ENCODE measurements at places on chromosomes 2 and 18. TPM values are rescaled to one million over a fixed set of nuclear protein-coding genes. Genes with fewer than 3 reads are reported as not detected.

Gene FASTKD1
- total RNA-seq: 4.6 TPM

Gene PMAIP1
- total RNA-seq: 1.5 TPM

Gene FEV
- total RNA-seq: not detected

Gene OR6B2
- total RNA-seq: not detected

Gene CIAO1
- 76.0 TPM for total RNA-seq

Gene CDH7
- total RNA-seq: not detected

Gene C2orf15
- not detected for total RNA-seq

Gene AMER3
- not detected for total RNA-seq

Gene PPM1B
- total RNA-seq: 22.9 TPM

Gene GKN2
- not detected for total RNA-seq

Gene PDE1A
- 85.3 TPM for total RNA-seq

Gene EVA1A
- 19.0 TPM for total RNA-seq

Gene GBX2
- total RNA-seq: not detected

Gene SPEG
- 8.5 TPM for total RNA-seq

Gene TMEM198
- 6.4 TPM for total RNA-seq

Gene PLGLB1
- total RNA-seq: 0.25 TPM

Gene PRSS56
- not detected for total RNA-seq

Gene CHRND
- not detected for total RNA-seq

Gene EFHD1
- total RNA-seq: 0.37 TPM

Gene SERPINB11
- not detected for total RNA-seq

Gene ABHD1
- 0.06 TPM for total RNA-seq

Gene ARHGAP15
- total RNA-seq: not detected

Gene IL36RN
- total RNA-seq: not detected

Gene SLC38A11
- not detected for total RNA-seq

Gene TNFRSF11A
- 0.29 TPM for total RNA-seq

Gene MC5R
- total RNA-seq: not detected

Gene C2orf74
- 18.0 TPM for total RNA-seq

Gene PROM2
- total RNA-seq: 0.25 TPM

Gene OR6B3
- total RNA-seq: not detected
